Activated CD8-positive, alpha-beta memory T cell treated with anti-CD3 and anti-CD28 coated beads, Interleukin-2, amount 50 U/mL, for 48 hours (primary cell): ENCODE measurements at places on chromosomes 11 and 22.
A peak's percentile ranks its signal among the peaks of the same experiment; 100 is the strongest.

GRCh38 chr11:58575377-58576020 is at the start of gene LPXN:
Gene LPXN, minus strand, starts transcription at chr11:58575856. Its CDS starts 84 bp downstream, at chr11:58575772.
- DNase-seq: peak; percentile 74

DNA sequence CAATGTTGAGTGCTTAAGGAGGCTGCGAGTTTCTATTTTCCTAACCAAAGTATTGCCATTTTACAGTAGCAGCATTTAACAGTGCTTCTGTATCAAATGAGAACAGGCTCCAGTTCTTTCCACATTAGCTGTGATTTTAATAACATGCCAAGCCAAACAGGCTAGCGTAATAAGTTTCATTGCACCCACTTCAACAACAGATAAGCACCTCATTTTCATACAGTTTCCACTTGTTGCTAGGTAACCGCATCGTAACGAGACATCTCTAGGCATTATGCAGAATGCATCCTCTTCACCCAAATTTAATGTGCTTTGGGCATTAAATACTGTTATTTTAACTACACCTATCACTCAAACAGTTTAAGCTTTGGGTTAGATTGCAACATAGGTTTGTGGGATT is 79.0 kb downstream of the CADM1 start:
- no peak for DNase-seq

- DNase-seq: no peak
These were observed 11.0 kb downstream of the RNF185 start for GRCh38 chr22:31170971-31171370.

DNA sequence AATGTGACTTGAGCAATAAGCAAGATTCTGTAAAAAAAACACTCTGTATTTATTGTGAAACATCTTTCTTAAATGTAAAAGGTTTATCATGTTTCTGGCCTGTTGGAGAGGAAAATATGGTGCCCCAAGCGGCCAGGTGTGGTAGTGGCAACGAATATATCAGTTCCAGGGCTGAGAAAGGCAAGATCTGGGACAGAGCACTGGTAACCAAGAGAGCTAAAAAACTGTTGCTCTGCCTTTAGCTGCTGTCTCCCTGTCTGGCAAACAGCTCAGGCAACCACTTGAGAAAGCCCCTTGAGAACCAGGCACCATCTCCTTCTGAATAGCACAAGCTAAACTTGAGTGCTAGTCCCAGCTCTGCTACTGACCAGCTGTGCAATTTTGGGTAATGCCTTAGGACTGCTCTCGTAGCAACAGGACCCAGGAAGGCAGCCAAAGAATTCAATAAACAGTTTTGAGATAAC is 129.9 kb downstream of the KCNC1 start:
- no peak for DNase-seq

GRCh38 chr22:49827271-49827852 is 311 bp downstream of the BRD1 start:
- no peak for DNase-seq

- DNase-seq: no peak
These were observed 600.1 kb downstream of the INSC start for GRCh38 chr11:15714641-15715399.

DNA sequence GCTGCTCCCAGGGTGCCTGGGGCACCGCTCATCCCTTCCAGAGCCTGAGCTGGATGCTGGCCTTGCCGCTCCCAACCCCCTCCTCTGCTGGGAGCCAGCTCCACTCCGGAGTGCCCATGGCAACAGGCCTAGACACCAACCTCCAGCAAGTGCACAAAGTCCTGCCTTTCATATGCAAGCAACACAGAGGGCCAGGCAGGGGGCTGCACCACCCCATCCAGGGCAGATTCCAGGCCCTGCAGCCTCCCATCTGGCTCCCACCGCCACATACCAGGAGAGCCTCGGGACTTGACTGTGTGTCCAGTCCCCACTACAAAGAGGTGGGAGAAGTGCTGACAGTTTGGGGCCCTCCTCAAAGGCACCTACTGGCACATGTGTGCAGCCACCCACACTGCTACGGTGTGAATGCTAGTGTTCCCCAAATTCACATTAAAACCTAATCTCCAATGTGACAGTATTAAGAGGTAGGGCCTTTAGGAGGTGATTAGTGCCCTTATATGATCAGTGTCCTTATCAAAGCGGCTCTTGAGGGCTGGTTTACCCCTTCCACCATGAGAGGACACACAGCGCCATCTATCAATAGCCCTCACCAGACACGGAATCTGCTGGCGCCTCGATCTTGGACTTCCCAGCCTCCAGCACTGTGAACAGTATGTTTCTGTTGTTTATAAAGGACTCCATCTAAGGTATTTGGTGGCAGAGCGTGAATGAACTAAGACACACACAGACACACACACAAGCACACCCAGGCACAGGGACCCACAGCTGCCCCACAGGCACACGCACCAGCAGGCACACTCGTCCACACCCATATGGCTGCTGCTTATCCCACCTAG is 16.2 kb downstream of the ARVCF start:
- no peak for DNase-seq

DNA sequence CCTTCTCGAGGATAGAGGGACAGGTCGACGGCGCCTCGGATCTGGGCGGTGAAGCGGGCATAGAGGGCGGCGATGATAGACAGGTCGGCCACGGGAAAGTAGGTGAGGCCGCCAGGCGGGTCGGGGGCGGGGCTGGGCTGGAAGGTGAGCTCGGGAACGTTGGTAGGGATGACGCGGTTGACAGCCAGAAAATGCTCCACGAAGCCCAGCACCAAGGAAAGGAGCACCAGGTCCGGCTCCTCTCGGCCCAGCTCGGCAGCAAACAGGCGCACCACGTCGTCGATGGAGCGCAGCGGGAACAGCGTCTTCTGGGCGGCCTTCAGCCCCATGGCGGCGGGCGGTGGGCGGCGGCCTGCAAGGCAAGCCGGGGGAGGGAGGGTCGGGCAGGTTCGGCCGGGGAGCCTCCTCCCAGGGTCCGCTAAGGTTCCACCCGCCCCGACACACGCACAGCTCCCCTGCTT is 540 bp downstream of the MEN1 start:
- DNase-seq: no peak

- DNase-seq: no peak
These were observed 154.2 kb downstream of the LDLRAD3 start for GRCh38 chr11:36098087-36098486.

- no peak for DNase-seq
These were observed 113.9 kb upstream of the TMEM45B start for GRCh38 chr11:129701706-129702105.

DNA sequence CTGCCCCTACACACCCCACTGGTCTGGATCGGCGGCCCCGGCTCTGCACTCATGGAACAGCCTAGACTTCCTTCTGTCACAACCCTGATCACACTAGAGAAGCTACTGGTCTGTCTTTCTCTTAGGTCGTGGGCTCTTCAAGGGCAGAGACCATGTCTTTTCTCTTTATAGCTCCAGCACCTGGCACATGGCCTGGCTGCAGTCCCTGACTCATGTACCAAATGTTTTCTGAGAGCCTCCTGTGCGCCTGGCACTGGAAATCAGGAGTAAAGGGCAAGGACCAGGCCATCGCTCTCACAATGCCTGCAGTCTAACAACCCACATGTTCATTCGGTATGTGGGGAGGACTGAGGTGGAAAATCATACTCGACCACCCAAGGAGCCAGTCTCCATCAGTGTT is 7.5 kb downstream of the ASCC2 start:
- DNase-seq: no peak

DNA sequence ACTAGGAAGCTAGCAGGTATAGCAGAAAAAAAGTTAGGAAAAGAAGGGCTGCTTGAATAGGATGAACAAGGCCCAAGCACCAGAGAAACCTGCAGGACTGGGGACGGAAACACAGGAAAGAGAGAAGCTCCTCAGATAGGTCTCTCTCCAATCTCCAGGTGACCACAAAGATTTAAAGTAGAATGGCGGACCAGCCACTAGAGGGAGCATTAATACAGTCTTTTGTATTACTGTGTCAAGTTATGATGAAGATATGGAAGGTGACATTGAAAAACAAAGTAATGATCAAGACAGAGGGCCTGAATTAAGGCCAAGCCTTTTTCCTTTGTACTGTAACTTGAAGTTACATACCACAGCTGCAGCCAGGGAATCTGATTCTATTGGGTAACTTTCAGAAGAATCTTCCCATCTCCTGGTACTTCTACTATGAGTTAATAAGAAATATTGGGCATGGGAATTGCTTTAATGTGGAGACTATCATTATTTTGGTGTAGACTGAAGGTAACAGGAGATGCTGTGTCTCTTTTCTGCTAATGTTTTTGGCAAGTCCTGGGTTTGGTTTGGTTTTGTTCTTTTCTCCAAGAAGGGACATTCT is 33.8 kb downstream of the OR2AG2 start:
- peak; percentile 66 for DNase-seq

- no peak for DNase-seq
These were observed 55.2 kb downstream of the FLRT1 start for GRCh38 chr11:64090806-64091516.

DNA sequence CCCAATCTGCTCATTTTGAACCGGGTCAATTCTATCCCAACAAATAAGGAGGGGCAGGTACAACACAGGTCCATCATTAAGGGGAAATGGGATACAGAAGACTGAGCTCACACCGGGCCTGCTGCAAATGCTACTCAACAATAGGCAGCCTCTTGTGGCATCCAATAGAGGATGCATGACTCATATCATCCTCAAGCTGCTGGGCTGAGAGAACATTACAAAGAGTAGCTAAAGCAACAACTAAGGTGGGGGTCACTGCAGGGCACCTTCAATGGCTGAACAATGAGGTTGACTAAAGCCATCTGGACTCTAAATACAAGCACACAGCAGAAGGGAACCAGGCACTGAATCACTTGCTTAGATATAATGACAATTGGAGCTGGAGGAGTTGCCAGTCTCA is 130.1 kb upstream of the SYN3 start:
- no peak for DNase-seq

- peak; percentile 83 for DNase-seq
These were observed 705 bp upstream of the CAPN1 start for GRCh38 chr11:65180877-65181568.

GRCh38 chr11:1732418-1733008 is 17.9 kb downstream of the IFITM10 start:
- no peak for DNase-seq

- peak; percentile 75 for DNase-seq
These were observed 14.9 kb downstream of the TMEM258 start for GRCh38 chr11:61777234-61778090.

DNA sequence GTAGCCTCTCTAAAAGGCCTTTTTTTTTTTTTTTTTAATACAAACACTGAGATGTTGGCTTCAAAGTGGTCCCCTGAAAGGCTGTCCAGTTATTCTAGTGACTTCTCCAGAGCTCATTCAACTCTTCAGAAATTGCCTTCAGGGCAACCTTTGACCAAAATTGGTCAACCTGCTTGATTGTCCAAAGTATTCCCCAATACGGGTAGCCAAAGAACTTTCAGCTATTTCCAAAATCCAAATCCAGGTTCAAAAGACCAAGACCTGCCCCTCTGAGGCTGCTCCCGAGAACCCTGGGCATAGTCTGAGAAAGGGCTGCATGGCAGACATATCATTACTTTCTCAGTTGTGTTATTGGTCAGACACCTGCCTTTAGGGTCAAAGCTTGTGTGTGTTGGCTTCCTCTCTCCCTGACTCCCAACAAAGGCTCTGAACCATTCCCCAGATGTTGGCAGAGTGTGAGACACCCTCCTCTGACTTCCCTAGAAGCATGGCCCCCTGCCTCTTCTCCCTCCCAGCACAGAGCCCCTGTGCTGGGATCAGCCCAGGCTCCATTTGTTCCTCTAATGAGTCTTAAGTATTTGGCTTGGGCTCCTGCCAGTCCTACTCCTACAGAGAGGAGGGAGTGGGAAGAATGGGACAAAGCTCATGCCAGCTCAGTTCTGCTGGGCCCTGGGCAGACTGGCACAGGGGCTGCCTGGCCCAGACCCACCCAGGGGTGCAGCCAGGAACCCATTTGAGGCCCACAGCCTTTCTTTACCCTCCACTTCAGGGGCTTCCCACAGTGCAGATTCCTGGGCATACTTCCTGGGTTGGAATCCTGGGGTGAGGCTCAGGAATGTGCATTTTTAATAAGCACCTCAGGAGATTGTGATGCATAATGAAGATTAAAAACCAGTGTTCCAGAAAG is 30.3 kb downstream of the TNKS1BP1 start:
- no peak for DNase-seq

GRCh38 chr22:20063271-20064139 is 16.5 kb upstream of the DGCR8 start:
- no peak for DNase-seq

DNA sequence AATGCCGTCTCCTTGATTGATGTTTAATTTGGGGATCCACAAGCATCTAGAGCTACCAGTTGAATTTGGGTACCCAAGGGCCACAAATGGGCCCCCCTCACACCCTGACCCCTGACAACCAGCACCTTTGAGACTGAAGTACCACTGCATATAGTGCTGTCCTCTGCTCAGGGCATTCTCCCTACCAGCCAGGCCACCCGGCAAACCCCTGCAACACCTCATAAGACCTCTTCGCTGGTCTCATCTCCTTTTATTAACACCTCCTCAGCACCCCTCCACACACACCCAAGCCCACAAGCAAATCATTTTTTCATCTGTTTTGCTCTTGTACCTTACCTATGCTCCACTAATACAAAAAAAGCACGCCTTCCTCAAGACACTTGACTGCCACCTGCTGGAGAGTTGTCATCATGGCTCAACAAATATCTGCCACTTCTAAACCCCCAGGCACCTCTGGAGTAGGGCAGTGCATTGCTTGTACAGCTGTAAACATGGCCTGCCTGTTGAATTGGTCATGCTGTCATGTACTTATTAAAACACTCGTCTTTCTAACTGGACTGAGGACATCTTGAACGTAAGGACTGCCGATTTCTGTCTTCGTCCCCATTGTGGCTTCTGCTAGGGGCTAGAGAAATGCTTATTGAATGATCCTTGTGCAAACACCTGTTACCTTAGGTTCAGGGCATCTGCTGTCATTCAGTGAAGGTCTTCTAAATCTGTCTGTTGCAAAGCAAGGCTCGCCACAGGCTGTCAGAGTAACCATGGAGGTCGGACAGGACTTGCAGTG is 66.5 kb downstream of the BMAL1 start:
- peak; percentile 80 for DNase-seq

GRCh38 chr11:14583252-14584034 is 60.2 kb upstream of the PDE3B start:
- DNase-seq: no peak

DNA sequence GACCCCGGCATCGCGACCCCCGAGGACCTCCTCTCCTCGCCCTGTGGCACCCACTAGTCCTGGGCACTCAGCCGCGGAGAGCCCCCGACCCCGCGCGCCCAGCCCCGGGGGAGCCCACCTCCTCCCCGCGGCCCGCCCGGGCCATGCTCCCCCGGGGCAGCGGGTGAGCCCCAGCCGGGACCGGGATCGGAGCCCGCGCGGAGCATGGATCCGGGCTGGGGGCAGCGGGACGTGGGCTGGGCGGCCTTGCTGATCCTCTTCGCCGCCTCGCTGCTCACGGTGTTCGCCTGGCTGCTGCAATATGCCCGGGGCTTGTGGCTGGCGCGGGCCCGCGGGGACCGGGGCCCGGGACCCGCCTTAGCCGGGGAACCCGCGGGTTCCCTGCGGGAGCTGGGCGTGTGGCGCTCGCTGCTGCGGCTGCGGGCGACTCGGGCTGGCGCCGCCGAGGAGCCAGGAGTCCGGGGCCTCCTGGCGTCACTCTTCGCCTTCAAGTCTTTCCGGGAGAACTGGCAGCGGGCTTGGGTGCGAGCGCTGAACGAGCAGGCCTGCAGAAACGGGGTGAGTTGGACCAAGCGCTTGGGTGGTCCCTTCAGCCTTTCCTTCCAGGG is 498 bp downstream of the C2CD2L start:
- no peak for DNase-seq

GRCh38 chr11:69828971-69829344 is 9.7 kb upstream of the FGF3 start:
- DNase-seq: no peak
